Right ventricle myocardium inferior (tissue), 1 donor: ENCODE measurements at places on chromosomes 12 and 14.
A peak's percentile ranks its signal among the peaks of the same experiment; 100 is the strongest.

GRCh38 chr12:75508159-75508558 is 3.2 kb downstream of the KRR1 start:
- DNase-seq, result no peak

- no peak for DNase-seq
These were observed 26.9 kb downstream of the MOK start for GRCh38 chr14:102277874-102278630.

DNA sequence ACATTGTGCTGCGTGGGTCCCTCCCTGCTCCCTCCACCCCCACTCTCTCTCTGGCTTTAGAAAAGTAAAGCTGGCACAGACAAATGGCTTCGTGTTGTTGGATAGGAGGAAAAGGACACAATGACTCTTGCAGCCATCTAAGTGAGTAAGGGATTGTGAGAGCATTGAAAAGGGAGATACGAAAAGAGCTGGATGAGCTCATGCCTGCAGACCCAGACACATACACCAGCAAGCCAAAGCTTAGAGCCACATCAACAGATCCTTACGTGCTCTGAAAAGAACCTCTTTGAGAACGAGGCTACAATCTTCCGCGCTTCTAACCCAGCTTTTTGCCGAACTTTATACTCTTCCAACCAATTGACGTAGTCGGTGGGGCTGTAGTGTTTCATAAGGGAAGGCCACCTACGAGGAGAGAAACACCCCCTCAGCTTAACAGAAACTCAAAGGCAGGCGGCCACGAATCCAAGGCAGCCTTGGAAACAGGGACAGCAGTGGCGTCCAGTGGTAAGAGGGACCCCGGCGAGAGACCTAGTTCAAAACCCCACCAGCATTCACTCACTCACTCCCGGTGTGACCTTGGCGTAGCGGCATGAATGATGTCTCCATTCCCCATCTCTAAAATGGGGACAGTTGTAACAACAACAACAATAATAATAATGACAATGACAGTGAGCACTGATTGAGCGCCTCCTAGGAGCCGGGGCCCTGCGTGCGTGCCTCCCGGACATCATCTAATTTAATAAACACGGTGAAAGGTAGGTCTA is 1.1 kb downstream of the FBXO21 start:
- DNase-seq, result no peak

- DNase-seq, result peak; percentile 58
These were observed 377.5 kb downstream of the ALG10 start for GRCh38 chr12:34399631-34400410.

GRCh38 chr12:101077791-101078528 is 132.1 kb downstream of the SLC5A8 start:
- no peak for DNase-seq

GRCh38 chr14:91835197-91835919 is 32.0 kb downstream of the TC2N start:
- no peak for DNase-seq
